ENCODE measurements at places on chromosomes 7 and 10.
A peak's percentile ranks its signal among the peaks of the same experiment; 100 is the strongest.

DNA sequence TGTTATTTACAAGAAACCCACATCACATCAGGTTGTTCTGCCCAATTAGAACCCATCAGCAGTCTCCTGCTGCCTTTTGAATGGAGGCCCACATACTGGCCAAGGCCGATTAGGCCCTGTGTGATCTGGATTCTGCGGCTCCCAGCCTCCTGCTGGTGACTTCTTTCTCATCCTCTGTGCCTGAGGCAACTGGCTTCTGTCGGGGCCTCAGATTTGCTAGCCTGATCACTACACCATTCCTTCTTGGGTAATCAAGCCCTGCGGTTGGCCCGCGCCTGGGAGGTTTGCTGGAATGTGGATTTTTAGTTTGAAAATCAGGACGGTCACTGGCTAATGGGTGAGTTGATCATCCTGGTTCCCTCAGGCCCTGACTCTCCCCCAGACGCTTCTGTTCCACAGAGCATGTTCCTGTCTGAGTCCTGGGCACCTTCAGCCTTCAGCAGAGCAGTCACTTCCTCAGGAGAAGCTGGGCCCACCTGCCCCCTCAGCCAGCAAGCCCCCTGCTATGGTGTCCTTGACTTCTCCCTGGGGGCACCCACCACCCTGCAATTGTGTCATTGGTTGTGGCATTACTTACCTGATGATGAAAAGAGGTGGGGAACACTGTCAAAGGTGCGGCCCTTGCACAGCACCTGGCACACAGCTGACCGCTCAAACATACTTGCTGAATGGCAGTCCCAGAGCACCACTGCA, 207.6 kb downstream of the PHTF2 start:
- no peak for DNase-seq

GRCh38 chr10:5811387-5811821, 1.8 kb downstream of the GDI2 start:
- no peak for DNase-seq

DNA sequence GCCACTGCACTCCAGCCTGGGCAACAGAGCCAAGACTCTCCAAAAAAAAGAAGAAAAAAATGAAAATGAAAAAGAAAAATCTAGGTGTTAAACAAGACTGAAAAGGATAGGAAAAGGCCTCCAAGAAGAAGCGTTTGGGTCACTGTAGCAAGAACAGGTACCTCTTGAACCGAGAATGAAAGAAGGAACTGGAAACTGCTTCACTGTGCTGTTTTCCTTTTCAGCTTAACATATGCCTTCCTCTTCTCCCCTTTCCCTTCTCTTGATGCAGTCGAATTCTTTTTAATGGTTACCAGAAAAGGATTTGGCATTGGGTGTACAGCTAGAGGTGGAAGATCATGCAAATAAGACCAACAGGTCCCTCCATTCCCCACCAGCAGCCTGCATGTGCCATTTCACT, 28.1 kb downstream of the LRRC4 start:
- DNase-seq: no peak

DNA sequence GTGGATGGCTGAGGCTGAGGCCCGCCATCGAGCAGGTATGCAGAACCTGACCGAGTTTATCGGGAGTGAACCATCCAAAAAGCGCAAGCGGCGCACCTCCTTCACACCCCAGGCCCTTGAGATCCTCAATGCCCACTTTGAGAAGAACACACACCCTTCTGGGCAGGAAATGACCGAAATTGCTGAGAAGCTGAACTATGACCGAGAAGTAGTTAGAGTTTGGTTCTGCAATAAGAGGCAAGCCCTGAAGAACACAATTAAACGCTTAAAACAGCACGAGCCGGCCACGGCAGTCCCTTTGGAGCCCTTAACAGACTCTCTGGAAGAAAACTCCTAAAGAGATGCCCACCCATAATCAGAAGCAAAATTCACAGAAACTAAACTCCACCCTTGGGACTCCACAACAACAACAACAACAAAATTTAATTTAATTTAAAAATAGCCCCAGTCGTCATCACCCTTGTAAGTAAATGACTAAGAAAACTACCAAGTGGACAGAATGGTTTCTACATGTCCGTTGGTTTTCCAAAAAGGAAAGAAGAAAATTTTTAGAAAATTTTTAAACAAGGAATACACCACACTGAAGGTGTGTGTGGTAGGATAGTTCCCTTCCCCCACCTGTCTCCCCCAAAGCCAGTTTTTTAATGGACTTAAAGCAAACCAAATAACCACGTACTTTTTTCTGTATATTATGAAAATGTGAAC, 101.7 kb upstream of the YAE1 start:
- DNase-seq: no peak

- DNase-seq: no peak
Measured at GRCh38 chr7:40742270-40742669, 607.5 kb downstream of the SUGCT start.

DNA sequence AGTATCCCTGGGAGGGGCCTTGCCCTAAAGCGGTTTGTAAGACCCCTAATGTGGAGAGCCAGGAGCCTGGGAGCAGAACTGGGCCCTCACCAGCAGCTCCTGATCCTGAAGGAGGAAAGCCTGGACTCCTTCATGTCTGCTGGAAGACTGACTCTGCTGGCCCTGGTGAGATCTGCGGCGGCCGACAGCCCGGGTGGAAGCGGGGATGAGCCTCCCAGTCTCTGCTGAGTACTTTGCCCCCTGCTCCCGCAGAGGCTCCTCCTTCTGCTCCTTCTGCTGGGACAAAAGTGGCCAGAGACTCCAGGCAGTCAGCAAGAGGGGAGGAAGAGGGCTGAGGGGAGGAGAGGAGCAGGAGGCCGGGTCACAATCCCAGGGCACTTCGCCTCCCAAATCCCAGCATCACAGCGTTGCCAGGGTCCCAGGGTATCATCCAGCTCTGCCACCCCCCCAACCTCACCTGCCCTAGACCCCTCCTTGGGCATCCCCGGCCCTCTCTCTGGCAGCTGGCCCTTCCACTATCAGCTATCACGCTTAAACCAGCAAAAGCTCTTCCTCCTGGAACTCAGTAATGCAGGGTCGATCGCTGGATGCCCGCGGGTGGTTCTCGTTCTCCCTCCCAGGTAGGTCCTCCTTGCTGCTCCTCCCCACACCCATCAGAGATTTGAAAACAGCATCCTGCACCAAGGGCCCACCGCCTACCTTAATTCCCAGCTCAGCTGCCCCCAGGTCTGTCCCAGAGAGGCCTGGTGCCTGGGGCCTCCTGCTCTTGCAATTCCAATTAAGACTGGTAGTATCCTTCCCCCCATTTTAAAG, 7.9 kb downstream of the TBATA start:
- no peak for DNase-seq

GRCh38 chr7:94738071-94738470, 82.1 kb upstream of the SGCE start:
- DNase-seq: no peak

GRCh38 chr10:54415483-54415882, 385.5 kb downstream of the PCDH15 start:
- no peak for DNase-seq

DNA sequence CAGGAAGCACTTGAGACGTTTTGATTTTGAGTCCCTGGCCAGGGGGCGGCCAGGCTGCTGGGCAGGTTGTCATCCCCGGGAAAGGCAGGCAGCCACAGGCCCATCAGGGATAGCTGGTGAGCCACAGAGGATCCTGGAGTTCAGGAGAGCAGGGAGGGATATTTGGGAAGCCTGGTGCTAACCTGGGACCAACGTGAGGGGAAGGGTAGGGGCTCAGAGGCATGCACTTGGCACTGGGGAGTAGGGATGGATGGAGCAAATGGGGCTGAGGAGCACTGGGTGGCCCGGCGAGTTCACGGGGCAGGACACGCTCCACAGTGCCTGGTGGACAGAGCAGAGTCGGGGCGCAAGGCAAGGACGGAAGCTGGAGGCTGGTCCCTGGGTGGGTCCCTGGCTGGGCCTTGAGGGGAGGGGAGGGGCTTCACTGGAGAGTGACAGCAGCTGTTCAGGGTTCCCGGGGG, 30.2 kb downstream of the LRRC27 start:
- no peak for DNase-seq

DNA sequence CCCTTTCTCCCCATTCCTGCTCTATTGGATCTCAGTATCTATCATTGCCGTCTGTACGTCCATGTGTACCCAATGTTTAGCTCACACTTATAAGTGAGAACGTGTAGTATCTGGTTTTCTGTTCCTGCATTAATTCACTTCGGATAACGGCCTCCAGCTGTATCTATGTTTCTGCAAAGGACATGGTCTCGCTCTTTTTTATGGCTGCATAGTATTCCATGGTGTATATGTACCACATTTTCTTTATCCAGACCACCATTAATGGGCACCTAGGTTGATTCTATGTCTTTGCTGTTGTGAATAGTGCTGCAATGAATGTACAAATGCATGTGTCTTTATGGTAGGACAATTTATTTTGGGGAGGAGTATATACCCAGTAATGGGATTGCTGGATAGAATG, 94.4 kb upstream of the MPP7 start:
- DNase-seq: no peak

DNA sequence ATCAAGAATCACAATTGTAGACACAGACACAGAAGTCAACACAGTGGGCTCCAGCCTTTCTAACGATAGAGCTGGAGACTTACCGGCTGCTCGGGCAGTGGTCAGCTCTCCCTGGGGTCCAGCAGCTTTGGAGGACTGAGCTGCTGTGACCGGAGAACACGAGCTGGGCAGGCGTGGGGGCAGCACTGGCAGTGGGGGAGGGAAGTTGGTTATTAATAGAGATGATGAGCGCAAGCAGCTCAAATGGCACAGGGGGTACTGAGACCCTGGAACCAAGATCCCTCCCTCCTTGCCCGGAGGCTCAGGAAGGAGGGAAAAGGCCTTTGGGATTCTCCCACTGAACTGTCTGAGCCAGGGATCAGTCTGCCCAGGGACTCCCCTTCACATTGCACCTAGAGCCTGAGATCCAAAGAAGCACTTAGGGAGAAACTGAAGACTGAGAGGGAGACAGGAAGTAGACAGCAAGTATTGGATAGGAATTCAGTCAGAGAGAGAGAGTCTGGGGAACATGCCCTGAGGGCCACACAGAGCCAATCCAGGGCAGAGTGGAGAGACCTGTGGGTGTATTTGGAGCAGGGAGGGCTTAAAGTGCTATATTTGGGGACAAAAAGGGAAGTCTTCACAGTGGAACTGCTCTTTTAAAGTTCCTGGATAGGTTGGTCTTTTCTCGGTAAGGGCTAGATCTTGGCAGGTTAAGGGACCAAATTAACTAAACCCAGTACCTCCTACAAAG, at the start of gene MYOZ1:
Gene MYOZ1, minus strand, starts transcription at position 147 of the 733 bp plus-strand sequence. CDS start 1,457 bp downstream, outside the sequence.
- no peak for DNase-seq

- DNase-seq: no peak
Measured at GRCh38 chr7:113768387-113768786, 150.4 kb downstream of the PPP1R3A start.

- peak; percentile 44 for DNase-seq
Measured at GRCh38 chr7:117129521-117129955, 176.2 kb downstream of the ST7 start.

DNA sequence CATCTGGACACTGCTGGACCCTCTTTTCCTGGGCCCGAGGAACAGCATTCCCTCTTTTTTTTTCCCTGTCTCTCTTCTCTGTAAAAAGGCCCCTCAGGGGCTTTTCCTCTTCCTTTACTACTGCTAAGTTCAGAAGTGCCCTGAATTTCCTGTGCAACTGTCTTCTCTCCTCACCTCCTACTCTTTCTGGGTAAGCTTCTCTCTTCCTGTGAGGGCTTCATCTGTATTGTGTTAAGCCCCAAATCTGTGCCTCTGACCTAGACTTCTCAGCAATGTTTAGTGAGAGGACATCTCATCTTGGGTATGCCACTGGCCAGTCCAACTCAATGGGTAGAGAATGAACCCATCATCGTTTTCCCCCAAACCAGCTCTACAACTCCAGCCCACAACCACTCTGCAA, 174.2 kb downstream of the PTEN start:
- no peak for DNase-seq

GRCh38 chr10:114458955-114459354, 54.7 kb upstream of the AFAP1L2 start:
- DNase-seq: peak; percentile 35

DNA sequence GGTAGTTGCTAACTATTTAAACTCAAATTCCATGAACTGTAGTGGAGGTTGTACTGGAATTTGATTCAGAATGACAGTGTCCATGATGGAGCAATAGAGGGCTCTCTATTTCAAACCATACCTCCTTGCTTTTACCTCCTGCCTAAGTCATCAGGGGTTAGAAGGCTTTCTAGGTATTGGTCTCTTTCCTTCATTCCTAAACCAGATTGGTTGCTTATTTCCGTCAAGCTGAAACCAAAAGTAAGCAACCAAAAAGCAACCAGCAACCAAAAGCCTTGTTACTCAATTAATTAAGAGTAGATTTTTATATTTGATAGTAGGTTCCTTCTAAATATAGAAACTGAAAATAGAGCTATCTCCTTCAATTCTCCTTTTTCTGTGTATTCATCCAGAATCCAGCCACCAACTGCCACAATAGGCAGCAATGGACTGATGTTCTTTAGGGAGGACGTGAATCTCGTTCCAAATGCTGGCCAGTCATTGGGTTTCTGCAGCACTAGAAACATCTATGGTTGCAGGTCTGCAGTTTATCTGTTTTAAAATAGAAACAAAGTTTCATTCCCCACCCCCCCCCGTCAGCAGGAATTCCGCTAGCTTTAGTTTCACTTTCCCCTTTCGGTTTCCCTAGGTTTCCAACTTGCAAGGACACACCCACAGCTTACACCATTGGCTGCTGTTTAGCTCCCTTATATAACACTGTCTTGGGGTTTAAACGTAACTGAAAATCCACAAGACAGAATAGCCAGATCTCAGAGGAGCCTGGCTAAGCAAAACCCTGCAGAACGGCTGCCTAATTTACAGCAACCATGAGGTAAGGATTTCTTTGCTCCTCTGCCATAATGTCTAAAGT, at the start of gene IFIT1:
Gene IFIT1, plus strand, starts transcription at position 717 of the 850 bp plus-strand sequence. Its CDS starts 90 bp downstream, at position 807.
- peak; percentile 57 for DNase-seq

DNA sequence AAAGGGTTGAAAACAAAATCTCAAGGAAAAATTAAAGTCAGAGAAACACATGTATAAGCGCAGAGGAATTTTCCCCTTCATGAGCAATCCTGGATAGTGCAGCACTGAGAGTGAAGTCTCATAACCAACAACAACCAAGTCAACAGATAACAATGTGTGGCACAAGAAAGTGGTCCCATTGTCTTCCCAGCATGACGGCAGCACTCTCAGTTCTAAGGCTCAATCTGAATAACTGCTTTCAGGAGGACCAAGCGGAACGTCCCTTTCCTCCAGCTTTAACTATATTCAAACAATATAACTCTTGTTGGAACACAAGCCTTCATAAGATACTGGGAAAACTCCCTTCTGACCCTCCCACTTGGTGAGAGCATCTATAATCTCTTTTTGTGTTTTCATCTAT, 137.9 kb downstream of the RAPGEF5 start:
- DNase-seq: no peak

DNA sequence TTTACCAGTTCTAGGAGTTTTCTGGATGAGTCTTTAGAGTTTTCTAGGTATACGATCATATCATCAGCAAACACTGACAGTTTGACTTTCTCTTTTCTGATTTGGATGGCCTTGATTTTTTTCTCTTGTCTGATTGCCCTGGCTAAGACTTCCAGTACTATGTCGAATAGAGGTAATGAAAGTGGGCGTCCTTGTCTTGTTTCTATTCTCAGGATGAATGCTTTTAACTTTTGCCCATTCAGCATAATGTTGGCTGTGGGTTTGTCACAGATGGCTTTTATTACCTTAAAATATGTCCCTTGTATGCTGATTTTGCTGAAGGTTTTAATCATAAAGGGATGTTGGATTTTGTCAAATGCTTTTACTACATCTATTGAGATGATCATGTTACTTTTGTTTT, 223.2 kb upstream of the COBL start:
- no peak for DNase-seq

Measured in right cardiac atrium (tissue), 5 donors.